Amniotic epithelial cell (primary cell): ENCODE measurements at places on chromosomes 13 and 19.

GRCh38 chr19:45676851-45677263 lies 8.8 kb downstream of the GIPR start:
- DNase-seq, result no peak

- peak; percentile 81 for DNase-seq
Observed at GRCh38 chr13:49454388-49455006, 10.4 kb downstream of the SETDB2 start.

GRCh38 chr19:32202244-32202643 lies 143.2 kb upstream of the ZNF507 start:
- no peak for DNase-seq

GRCh38 chr13:110583178-110583865 lies 21.8 kb upstream of the RAB20 start:
- no peak for DNase-seq

- DNase-seq, result peak; percentile 71
Observed at GRCh38 chr19:35063940-35064818, 22.7 kb downstream of the HPN start.

DNA sequence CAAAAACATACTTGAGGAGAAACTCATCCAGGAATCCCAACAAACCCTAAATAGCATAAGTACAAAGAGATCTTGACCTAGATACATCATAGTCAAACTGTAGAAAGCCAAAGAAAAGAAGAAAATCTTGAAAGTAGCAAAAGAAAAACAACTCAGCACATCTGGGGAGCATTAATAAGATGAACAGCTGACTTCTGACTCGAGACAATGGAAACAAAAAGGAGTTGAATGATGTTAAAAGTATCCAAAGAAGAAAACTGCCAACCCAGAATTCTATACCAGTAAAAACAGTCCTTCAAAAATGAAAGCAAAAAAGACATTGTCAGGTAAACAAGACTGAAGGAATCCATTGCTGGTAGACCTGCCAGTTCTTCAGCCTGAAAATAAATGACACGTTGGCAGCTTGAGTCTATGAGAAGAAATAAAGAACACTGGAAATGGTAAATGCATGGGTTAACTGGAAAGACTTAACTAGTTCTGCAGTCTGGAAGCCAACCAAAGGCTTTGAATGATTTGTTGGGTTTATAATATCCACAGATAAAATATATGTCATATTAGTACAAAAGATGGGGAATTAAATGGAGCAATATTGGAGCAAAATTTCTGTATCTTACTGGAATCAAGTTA lies 46.8 kb downstream of the TSSK6 start:
- peak; percentile 47 for DNase-seq

- peak; percentile 9 for DNase-seq
Observed at GRCh38 chr19:53396525-53396868, 1.5 kb downstream of the ZNF765 start.

DNA sequence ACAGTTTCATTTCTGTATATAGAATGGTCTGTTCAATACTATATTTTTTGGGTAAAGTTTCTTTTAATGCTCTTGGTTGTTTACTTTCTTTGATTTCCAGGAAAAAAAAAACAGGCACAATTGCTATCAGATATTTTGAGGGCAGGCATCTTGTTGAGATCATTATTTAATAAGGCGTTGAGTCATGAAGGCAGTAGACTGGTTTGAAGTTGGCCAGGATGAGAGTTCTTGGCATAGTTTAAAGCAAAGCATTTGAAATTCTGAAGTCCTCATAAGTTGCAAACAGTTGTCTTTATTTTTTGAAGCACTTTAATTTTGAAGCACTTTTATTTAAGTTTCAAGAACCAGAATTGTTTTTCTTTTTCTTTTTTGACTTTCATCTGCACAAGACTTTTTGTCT lies 2.6 kb upstream of the ZNF175 start:
- DNase-seq, result no peak

- peak; percentile 81 for DNase-seq
Observed at GRCh38 chr13:98327371-98328270, 150.6 kb upstream of the RNF113B start.

DNA sequence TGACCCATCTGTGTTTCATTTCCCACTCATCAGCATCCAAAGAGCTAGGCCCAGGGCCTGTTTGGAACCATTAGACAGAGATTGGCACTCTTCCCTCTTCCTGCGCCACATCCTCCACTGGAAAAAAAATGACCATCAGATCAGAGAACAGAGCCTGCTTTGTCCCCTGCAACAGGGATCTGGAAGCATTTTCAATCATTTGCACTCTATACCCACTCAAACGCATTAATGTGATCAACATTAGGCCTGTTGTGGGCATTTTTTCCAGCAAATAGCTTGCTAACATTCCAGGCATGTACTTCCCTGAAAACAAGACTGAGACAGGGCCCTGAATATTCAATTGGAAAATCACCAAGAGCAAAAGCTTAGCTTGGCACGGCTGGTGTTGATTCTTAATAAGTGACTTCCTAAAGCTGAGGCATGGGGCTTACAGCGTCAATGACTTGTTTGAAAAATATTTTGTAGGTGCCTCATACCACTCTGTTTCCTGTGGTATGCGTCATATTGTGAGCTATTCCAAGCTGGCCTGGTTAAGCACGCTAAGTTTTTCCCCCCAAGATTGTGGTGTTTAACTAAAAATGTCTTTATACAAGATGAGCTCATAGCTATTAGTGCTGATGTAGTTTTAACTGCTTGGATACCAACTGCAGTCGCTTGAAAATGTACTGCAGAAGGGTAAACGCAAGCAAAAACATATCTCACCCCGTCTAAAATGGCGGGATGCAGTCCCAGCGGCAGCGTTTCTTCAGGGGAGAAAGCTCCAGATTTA lies 404.4 kb downstream of the SPRY2 start:
- peak; percentile 98 for DNase-seq

DNA sequence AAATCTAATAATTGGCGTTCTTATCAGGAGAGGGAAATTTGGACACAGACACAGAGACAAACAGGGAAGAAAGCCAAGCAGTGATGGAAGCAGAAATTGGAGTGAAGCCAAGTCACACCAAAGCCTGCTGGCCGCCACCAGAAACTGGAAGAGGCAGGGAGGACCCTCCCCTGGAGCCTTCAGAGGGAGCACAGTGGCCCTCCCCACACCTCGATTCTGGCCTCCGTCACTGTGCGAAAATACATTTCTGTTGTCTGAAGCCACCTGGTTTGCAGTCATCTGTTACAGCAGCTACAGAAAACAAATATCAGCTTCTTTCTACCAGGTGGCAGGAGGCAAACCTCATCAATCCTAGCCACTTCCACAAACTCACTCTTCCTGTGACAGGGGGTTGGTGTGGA lies 8.3 kb upstream of the TLE6 start:
- DNase-seq, result peak; percentile 51

GRCh38 chr13:92768602-92769001 lies 458.0 kb upstream of the GPC6 start:
- no peak for DNase-seq

DNA sequence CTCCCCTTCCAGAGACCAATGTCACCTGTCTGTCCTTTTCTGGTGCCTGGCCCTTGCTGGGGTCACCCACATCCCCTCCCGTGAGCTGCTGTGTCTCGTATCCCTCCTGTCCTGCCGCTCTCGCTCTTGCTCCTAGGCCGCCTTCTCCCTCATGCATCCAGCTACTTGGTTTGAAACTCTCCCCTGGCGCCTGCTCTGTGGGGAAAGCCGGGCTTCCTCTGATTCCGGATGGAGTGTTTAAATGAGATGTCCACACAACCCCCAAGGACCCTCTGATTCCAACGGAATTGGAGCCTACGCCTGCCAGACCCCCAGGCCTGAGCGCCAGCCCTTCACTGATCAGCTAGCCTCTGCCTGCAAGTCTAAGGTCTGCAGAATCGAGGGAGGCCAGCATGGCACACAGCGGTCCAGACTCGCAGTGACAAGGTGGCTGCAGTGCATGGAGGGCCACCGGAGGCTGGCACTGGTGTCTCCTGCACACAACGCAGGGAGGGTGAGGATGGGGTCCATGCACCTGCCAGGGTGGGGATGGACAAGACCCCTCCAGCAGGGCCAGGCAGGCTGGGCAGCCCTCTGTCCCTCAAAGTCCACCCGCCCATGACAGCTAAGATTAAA lies 47.2 kb downstream of the RFX2 start:
- DNase-seq, result no peak
